Progenitor cell of endocrine pancreas (in vitro differentiated cells): ENCODE measurements at places on chromosomes 3 and 15.

DNA sequence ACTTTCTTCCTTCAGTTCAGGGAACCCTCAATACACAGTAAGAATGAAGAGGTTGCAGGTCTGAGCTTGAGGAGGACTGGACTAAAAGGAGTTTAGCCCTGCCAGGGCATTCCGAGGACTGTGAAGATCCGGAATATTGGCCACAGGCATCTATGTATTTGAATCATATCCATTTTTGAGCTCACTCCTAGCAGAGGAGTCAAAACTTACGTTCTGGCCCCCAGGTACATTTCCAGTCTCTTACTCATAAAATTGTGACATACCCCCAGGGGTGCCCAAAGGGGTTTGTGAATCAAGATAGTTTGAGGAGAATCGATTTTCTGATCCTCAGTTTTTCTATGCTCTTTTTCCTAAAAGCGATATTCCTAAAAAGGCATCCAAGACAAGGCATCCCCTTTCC, 27.6 kb upstream of the SRP14 start:
- H3K36me3 ChIP-seq, result no peaks in the 10 kb centered on the region
- no peak overlapping the region for H3K4me3 ChIP-seq
- H3K4me1 ChIP-seq, result peaks cover 4% of the 10 kb centered on the region

DNA sequence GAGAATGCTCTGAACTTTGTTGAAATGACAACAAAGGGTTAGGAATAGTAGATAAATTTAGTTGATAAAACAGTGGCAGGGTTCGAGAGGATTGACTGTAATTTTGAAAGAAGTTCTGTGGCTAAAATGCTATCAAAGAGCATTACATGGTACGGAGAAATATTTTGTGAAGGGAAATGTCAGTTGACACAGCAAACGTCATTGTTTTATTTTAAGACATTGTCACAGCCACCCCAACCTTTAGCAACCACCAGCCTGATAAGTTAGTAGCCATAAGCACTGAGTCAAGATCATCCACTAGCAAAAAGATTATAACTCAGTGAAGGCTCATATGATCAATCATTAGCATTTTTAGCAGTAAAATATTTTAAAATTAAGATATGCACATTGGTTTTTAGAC, 8.7 kb upstream of the ST3GAL6 start:
- no peak for DNase-seq
- no peaks in the 10 kb centered on the region for H3K27me3 ChIP-seq
- no peak overlapping the region for H3K27ac ChIP-seq
- peaks cover 8% of the 10 kb centered on the region for H3K36me3 ChIP-seq
- H3K4me3 ChIP-seq, result no peak overlapping the region

DNA sequence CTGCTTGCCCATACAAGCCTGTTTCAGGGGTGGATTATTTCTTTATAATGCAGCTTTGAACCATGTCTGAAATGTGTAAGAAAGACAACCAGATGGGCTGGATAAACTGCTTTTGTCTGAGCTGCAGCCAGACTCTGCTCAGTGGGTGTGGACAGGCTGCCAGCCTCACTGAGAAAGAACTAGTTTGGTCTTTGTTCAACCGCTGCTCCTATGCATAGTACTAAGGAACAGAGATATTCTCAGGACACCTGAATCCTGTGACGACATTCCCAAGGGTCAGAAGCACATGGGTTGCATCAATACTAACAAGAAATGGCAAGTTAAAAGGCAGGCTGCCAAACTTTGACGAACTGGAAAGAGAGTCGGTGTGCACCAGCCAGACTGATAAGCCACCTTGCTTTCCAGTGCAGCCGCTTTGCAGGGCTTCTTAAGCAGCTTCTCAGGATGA, 57.2 kb downstream of the PLD1 start:
- H3K27ac ChIP-seq, result no peak overlapping the region
- H3K4me1 ChIP-seq, result peaks cover 24% of the 10 kb centered on the region
- H3K4me3 ChIP-seq, result no peak overlapping the region

- H3K27ac ChIP-seq, result no peak overlapping the region
- H3K27me3 ChIP-seq, result peaks cover 30% of the 10 kb centered on the region
- peaks cover 10% of the 10 kb centered on the region for H3K4me1 ChIP-seq
- H3K4me3 ChIP-seq, result no peak overlapping the region
- no peak for DNase-seq
Observed at GRCh38 chr3:139285691-139286090, 58.1 kb upstream of the MRPS22 start.

- H3K4me3 ChIP-seq, result no peak overlapping the region
- H3K27me3 ChIP-seq, result peaks cover 3% of the 10 kb centered on the region
- H3K27ac ChIP-seq, result no peak overlapping the region
- no peaks in the 10 kb centered on the region for H3K36me3 ChIP-seq
- peaks cover 5% of the 10 kb centered on the region for H3K4me1 ChIP-seq
- no peak for DNase-seq
Observed at GRCh38 chr3:464255-464654, 267.7 kb downstream of the CHL1 start.

DNA sequence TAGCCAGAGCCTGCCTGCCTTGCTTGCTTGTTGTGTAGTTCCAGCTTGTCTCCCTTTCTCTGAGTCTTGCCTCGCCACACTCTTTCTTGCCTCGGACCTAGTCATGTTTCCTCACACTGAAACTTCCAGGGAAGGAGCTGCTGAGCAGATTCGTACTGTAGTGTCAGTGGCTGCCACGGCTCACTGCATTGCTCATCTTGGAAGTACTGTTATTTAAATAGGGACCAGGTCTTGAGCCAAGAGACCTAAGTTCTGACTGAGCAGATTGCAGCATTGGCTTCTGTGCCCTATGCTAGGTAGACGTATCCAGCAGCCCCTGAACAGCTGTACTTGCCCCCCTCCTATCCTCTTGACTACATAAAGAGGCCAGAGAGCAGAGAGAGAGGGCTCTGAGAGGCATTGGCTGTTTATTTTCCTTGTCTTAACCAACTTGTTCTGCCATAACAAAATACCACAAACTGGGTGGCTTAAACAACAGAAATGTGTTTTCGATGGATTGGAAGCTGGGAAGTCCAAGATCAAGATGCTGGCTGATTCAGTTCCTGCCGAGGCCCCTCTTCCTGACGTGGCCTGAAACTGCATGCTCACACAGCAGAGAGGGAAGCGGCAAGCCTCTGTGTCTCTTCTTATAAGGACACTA, 5.8 kb upstream of the RARRES1 start:
- H3K27me3 ChIP-seq, result no peaks in the 10 kb centered on the region
- DNase-seq, result no peak
- peaks cover 9% of the 10 kb centered on the region for H3K36me3 ChIP-seq
- H3K27ac ChIP-seq, result no peak overlapping the region
- no peaks in the 10 kb centered on the region for H3K4me1 ChIP-seq

DNA sequence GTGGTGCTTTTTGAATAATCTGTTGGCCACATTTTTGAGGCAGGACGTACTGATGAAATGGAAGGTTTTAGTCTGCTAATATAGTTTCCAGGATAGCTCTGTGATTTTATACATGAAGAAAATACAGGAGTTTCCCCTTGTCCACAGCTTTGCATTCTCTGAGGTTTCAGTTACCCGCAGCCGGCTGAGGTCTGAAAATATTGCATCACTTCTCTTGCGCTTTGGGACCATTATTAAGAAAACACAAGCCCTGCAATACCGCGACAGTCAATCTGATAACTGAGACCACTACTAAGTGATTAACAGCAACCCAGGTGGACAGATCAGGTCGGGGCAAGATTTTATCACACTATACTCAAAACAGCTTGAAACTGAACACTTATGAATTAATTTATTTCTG, 33.0 kb downstream of the BLM start:
- no peaks in the 10 kb centered on the region for H3K36me3 ChIP-seq
- no peak overlapping the region for H3K27ac ChIP-seq
- no peak overlapping the region for H3K4me3 ChIP-seq

DNA sequence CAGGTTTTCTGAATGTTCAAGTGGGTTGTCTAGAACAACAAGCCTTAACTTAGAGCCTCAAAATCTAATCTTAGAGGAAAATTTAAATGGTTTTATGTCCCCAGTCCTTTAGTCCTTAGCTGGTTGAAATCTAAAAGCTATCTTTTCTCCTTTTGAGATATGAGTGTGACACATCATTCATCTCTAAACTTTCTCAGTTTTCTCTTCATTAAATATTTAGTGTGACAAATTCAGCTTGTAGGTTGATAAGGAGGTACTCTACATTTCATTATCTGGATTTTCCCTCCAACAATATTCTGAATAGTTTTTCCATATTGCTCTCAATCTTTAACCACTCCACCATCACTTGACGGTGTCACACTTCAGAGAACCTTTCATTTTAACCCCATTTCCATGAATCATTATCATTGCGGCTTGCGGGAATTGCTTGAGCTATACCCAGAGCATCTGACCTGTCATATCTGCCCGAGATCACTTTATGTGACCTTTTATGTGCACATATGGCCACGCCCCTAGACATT, 16.1 kb upstream of the ATP8B4 start:
- no peaks in the 10 kb centered on the region for H3K27me3 ChIP-seq
- H3K36me3 ChIP-seq, result no peaks in the 10 kb centered on the region
- no peak overlapping the region for H3K4me3 ChIP-seq
- DNase-seq, result no peak

GRCh38 chr15:58748040-58748851, 1.3 kb downstream of the ADAM10 start:
- H3K4me1 ChIP-seq, result peaks cover 24% of the 10 kb centered on the region
- peak overlapping the region; percentile 98 for H3K27ac ChIP-seq
- no peaks in the 10 kb centered on the region for H3K36me3 ChIP-seq
- H3K27me3 ChIP-seq, result no peaks in the 10 kb centered on the region

DNA sequence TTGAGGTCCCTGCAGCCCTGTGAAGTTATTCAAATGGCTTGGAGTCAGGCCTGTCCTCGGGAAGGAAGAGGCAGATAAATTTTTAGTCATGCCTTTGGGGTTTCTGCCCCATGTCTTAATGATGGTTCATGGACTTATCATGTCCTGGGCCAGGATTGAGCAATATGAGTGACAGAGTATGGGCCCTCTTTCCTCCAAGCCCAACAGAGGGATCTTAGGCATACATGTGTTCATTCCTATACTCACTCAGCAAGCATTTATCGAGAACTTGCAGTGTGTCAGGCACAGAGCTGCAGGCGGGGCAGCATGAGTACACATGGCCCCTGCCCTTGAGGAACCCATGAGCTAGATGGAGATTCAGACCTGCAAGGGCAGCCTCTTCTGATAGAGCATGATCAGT, 6.2 kb downstream of the ESYT3 start:
- H3K27ac ChIP-seq, result no peak overlapping the region
- H3K36me3 ChIP-seq, result no peaks in the 10 kb centered on the region
- no peak overlapping the region for H3K4me3 ChIP-seq
- peaks cover 50% of the 10 kb centered on the region for H3K27me3 ChIP-seq

GRCh38 chr3:9198899-9199335, 50.5 kb downstream of the SRGAP3 start:
- DNase-seq, result no peak
- no peak overlapping the region for H3K4me3 ChIP-seq
- H3K4me1 ChIP-seq, result peaks cover 17% of the 10 kb centered on the region
- H3K36me3 ChIP-seq, result no peaks in the 10 kb centered on the region
- no peak overlapping the region for H3K27ac ChIP-seq
